SW 1271 (cell line): ENCODE measurements at places on chromosomes 3 and 15.
A peak's percentile ranks its signal among the peaks of the same experiment; 100 is the strongest.

DNA sequence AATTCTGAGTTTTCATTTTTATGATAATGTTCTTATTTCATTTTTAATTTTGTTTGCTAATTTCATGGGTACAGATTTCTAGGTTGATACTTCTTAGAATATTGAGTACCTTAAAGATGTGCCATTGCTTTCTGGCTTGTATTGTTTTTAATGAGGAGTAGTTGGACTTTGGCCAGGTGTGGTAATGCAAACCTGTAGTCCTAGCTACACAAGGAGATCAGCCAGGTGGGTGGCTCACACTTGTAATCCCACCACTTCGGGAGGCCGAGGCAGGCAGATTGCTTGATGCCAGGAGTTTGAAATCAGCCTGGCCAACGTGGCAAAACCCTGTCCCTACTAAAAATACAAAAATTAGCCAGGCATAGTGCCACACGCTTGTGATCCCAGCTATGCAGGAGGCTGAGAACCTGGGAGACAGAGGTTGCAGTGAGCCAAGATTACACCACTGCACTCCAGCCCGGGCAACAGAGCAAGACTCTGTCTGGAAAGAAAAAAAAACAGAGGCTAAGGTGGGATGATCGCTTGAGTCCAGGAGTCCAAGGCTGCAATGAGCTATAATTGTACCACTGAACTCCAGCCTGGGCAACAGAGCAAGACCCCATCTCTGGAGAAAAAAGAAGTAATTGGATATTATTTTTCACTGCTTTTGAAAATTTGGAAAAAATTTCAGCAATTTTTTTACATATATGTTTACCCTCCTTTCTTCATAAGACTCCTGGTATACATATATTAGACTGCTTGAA is 198.0 kb downstream of the ALCAM start:
- DNase-seq = no peak

DNA sequence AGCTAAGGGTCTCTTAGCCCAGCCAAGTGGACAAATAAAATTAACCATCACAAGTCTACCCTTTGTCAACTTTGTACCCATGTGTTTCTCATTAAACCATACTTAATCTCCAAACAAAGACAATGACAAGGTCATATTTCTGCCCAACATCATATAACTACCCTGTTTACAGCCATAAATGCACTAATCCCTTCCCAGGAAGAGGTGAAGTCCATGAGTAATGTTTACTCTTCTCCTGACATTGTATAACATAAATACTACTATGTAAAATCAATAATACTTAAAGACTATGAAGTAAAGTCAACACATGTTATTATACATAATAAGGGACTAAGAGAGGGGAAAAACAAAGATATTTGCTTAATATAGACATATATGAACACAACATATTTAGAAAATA is 38.5 kb upstream of the FAN1 start:
- DNase-seq = no peak

- DNase-seq = no peak
Measured at GRCh38 chr3:101932326-101933068, 83.2 kb downstream of the NFKBIZ start.

- no peak for DNase-seq
Measured at GRCh38 chr15:92670621-92671020, 15.0 kb upstream of the FAM174B start.

GRCh38 chr3:25448750-25449692 is 21.0 kb downstream of the RARB start:
- DNase-seq = no peak

GRCh38 chr3:196686436-196686835 is 25.6 kb downstream of the CEP19 start:
- DNase-seq = no peak

DNA sequence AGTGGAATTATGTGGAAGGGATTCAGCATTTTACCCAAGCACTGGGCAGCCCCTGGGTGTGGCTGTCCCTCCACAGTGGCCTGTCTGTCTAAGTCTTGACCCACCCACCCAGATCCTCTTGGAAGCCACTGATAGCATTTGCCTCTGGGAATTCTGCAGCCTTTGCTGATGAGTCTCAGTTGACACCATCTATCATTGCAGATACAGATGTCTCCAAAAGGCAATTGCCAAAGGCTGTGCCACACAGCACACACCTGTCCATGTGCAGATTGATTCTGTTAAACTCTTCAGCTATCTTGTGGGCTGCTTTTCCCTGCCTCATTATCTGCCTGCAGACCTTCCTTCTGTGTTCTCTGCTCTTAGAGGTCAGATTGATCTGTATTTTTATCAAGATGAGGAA is 18.1 kb downstream of the CX3CR1 start:
- DNase-seq = no peak

GRCh38 chr15:27656296-27656987 is 442.7 kb downstream of the OCA2 start:
- no peak for DNase-seq

DNA sequence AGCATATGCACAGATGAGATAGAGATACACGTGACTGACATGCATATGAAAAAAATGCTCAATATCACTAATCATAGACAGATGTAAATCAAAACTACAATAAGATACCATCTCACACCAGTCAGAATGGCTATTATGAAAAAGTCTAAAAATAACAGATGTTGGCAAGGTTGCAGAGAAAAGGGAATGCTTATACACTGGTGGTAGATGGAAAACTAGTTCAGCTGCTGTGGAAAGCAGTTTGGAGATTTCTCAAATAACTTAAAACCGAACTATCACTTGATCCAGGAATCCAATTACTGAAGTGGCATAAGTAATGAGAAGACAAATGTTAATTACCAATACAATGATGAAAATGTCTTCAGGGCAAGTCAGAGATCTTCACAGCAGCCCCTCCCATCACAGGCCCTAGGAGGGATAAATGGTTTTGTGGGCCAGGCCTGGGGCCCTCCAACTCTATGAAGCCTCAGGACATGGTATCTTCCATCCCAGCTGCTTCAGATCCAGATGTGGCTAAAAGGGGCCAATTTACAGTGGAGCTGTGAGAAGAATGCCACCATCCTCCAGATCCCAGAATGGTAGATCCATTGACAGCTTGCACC is 71.4 kb upstream of the PLSCR4 start:
- DNase-seq = no peak

GRCh38 chr3:42680806-42681205 is 4.5 kb upstream of the KLHL40 start:
- DNase-seq = no peak

GRCh38 chr3:195895861-195896360 is 12.4 kb downstream of the TNK2 start:
- peak; percentile 49 for DNase-seq

- DNase-seq = no peak
Measured at GRCh38 chr3:111907151-111907550, 48.1 kb downstream of the PHLDB2 start.

GRCh38 chr3:16545413-16546185 is 32.1 kb upstream of the RFTN1 start:
- DNase-seq = no peak

DNA sequence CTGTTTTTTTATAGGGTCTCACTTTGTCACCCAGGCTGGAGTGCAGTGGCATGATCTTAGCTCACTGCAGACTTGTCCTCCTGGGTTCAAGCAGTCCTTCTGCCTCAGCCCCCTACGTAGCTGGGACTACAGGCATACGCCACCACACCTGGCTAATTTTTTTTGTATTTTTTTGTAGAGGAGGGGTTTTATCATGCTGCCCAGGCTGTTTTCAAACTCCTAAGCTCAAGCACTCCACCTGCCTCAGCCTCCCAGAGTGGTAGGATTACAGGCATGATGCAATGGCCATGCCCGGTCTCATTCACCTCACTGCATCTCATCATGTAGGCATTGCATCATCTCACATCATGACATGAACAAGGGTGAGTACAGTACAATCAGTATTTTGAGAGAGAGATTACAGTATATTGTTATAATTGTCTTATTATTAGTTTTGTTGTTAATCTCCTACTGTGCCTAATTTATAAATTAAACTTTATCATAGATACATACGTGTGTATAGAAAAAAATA is 74.3 kb upstream of the EOMES start:
- DNase-seq = no peak

DNA sequence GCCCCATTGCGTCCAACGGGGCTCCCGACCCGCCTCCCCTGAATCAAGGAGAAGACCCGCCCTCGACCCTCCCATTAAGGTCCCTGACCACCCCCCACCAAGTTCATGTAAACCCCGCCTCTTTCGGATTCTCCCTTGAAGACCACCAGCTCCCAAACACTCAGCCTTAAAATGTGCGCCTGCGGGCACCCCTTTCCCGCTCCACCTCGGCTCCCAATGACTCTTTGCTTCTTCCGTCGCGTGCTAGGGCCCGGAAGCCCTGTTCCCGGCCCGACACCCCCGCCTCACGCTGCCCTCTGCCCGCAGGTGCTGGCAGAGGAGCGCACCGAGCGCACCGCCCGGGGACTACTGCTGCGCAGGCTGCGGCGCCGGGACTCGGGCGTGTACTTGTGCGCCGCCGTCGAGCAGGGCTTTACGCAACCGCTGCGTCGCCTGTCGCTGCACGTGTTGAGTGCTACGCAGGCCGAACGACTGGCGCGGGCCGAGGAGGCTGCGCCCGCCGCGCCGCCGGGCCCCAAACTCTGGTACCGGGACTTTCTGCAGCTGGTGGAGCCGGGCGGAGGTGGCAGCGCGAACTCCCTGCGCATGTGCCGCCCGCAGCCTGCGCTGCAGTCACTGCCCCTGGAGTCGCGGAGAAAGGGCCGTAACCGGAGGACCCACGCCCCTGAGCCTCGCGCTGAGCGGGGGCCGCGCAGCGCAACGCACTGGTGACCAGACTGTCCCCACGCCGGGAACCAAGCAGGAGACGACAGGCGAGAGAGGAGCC is 2.7 kb upstream of the LSMEM2 start:
- DNase-seq = no peak

GRCh38 chr3:72161881-72162595 is 377.1 kb upstream of the PROK2 start:
- DNase-seq = no peak

GRCh38 chr3:70824773-70825172 is 512.3 kb upstream of the MDFIC2 start:
- DNase-seq = no peak

GRCh38 chr3:190345027-190345821 is 23.0 kb upstream of the CLDN1 start:
- DNase-seq = peak; percentile 78

DNA sequence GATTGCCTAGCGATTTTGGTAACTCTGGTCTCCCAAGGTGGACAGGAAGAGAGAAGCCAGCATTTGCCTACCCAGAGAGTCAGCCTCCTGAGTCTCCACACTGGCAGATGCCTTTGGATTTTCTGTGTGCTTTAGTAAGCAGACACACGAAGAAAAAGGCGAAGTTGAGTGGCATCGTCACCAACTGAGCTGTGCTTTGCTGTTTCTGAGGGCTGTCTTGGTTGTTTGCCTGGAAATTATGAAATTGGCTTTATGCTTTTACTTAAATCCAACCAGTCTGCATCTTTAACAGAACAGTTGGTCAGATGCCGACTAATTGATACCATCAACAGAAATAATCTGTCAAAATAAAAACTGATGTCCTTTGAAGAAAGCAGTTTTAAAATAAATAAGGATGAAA is 56.0 kb downstream of the CACNA2D3 start:
- DNase-seq = no peak

GRCh38 chr3:55579496-55579895 is 92.4 kb upstream of the WNT5A start:
- no peak for DNase-seq

- DNase-seq = no peak
Measured at GRCh38 chr3:188309437-188310269, 155.7 kb downstream of the LPP start.

GRCh38 chr3:59877263-59878037 is 827.6 kb upstream of the CFAP20DC start:
- no peak for DNase-seq

- DNase-seq = no peak
Measured at GRCh38 chr15:38263996-38264395, 11.4 kb downstream of the SPRED1 start.

GRCh38 chr15:70212963-70213315 is 115.2 kb upstream of the TLE3 start:
- no peak for DNase-seq

GRCh38 chr3:12442654-12443501 is 41.4 kb upstream of the TSEN2 start:
- DNase-seq = no peak

GRCh38 chr3:31777092-31777491 is 204.0 kb downstream of the OSBPL10 start:
- DNase-seq = no peak

DNA sequence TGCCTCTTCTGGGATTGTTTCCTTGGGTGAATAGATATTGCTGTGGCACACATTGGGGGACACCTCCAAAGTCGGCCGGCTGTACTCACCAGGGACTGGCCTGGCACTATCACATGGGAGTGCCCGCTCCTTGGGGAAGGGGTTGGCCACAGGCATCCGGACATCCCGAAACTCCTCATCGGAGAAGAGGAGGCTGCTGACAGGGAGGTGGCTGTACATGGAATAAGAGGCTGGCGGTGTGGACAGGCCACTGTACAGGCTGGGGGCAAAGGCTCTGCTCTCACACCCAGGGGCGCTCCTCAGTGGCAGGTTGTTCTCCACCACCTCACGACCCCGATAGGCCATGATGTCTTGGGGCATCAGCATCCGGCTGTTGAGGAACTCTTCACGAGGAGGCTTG is 15.7 kb downstream of the BCL6 start:
- no peak for DNase-seq

DNA sequence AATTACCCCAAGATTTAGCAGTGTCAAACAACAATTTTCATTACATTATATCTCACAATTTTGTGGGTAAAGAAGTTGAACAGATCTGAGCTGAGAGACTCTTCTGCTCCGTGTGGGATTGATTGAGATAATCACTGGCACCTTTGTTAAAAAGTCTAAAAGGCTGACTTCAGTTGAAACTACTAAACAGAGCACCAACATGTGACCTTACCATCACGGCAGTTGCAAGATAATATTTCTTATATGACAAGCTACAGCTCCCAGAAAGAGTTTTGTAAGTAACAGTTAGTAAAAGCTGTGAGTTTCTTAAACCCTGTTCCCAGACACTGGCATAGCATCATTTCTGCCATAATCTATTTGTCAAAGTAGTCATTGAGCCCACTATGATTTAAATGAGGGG is 25.0 kb downstream of the CGGBP1 start:
- DNase-seq = no peak

GRCh38 chr3:112056451-112056929 is 22.0 kb downstream of the TMPRSS7 start:
- DNase-seq = no peak

- no peak for DNase-seq
Measured at GRCh38 chr15:40914486-40914885, 14.7 kb upstream of the DLL4 start.
